Small intestine (tissue), 16 donors: ENCODE measurements at places on chromosomes 1 and 21.

- DNase-seq = peak; percentile 79
Measured at GRCh38 chr1:111592389-111593361, 26.9 kb upstream of the RAP1A start.

DNA sequence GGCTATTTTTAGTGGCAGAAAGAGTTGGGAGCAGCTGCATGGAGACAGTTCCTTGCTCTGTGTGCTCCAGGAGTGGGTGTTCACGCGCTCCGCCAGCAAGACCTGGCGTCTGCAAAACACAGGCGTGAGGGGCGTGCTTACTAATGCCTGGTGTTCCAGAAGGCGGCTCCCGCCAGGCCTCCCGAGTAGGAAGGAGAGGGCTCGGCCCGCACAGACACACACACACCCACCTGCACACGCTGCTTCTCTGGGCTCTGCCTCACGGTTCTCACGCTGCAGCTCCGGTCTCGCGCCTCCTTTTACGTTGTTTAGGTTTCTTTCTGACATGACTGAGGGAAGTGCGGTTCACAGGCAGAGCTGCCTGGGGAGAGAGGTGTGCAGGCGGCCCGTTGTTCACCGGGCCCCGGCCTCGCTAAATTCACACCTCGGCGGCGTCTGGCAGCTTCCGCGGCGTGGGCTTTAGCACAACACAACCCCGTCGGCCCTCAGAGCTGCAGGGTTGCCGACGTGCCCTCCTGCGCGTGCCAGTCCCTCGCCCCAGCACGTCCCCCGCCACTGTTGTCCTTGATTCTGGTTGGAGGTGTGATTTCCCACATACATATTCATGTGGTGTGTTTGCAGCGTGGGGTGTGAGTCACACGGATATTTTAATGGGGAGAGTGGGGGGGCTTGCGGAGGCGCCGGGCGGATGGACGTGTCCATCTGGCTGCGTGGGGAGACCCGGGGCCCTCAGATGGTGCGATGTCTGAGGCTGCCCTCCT, 77.0 kb downstream of the SKI start:
- DNase-seq = no peak

DNA sequence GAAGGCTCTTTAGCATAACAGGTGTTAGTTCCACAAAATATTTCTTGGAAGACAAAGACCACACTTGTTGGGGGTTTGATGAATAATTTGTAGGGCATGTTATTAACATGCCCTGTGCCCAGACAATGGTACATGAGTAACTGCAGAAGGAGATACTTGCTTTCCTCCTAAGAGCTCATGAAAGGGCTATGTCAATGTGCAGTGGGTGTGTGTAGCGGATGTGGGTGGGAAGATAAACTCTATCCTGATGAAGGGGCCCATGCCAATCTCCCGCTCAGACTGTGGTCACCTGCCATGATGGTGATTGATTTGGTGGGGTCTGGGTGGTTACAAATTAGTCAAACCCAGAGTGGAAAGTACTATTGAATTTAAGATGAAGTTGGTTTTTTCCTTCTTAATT, 69.8 kb upstream of the DNAH14 start:
- no peak for DNase-seq

- DNase-seq = no peak
Measured at GRCh38 chr21:42406866-42407265, 3.2 kb downstream of the UBASH3A start.

- DNase-seq = peak; percentile 38
Measured at GRCh38 chr1:30929135-30929889, 20.8 kb upstream of the SDC3 start.

GRCh38 chr1:56396581-56396980, 182.8 kb downstream of the PLPP3 start:
- peak; percentile 68 for DNase-seq

- no peak for DNase-seq
Measured at GRCh38 chr1:1562556-1563195, 12.0 kb downstream of the SSU72 start.

DNA sequence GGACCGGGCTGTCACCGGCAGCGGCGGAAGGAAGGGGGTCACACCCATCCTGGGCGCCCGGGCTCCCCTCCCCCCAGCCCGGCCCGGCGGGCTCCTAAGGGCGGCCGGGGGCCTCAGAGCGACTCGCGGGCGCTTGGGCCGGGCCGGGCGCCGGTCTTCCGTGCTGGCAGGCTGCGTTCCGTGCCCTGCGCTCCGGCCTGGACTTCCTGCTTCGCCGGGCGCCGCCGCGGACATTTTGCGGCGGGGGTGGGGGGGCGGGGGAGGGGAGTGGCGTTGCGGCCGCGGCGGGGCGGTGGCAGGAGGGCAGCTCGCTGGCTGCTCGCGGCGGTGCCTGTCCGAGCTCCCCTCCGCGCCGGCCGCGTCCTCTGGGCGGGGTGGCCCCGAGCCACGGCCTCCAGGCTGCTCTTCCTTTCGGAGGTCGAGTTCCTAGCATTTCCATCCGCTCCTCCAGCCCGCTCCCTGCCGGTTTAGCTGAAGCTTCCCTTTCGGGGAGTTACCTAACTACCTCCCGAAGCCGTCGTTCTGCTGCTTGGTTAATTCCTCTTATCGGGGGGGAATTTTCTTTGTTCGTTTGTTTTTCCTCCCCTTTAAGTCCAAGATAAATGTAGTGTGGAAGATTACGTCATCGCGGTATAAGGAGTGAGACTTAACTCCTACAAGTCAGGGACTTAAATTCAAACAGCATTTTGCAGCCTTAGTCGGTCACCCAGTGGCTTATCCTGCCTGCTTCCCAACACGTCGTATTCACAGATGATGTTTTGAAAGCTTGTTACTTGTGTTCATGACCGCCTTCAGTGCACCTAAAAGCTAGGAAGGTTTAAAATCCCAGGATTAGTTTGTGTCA, 730 bp downstream of the CDC42 start:
- DNase-seq = peak; percentile 83

DNA sequence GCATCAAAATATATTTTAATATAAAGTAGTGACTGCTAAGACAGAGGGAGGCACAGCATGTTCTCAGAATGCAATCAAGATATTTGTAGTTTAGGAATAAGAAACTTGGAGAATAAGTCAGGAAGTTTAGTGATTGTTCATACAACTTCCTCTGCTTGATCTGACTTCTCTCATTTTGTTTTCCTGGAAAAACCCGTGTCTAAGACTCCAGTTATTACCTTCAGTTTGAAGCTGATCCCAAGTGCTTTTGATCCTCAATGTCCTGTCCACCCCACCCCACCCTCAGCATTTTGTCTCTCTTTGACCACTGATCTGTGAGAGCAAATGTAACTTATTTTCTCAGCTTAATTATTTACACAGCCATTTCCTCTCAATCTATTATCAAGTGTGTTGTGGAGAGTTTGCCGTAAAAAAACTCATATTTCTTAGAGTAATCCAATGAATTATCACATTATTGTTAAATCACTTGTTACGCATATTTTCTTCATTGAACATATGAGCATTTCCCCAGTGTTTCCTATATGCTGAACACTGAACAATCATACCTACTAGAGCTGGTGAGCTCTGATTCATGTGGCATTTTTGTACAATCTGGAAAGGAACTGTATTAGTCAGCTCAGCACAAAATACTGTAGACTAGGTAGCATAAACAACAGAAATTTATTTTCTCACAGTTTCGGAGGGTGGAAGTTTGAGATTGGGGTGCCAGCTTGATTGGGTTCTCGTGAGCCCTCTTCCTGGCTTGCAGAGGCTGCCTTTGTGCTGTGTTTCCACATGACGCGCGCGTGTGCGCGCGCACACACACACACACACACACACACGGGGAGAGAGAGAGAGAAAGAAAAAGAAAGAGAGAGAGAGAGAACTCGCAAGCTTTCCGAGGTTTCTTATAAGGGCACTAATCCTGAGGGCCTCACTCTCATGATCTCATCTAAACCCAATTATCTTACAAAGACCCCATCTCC, 65.5 kb upstream of the DPYD start:
- DNase-seq = no peak

DNA sequence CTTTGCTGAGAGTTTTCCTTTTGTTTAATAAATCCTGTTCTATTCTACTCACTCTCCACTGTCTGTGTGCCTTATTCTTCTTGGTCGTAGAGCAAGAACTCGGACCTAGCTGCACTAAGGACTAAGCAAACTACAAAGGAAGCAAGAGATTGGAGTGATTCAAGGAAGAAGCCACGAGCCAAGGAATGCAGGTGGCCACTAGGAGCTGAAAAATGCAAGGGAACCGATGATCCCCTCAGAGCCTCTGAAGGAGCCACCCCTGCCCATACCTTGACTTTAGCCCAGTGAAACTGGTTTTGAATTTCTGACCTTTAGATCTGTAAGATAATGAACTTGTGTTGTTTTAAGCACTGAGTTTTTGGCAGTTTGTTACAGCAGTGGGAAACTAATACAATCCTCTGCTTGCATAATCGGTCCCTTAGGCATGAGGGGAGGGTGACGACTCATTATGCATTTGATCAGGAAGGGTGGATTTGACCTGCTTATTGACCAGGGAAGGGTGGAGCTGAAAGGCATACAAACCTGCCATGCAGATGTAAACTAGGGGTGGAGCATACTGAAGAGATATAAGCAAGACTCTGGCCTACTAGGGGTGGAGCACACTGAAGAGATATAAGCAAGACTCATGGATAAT, 6.2 kb upstream of the CA6 start:
- DNase-seq = no peak

- no peak for DNase-seq
Measured at GRCh38 chr1:193926956-193927355, 740.5 kb upstream of the B3GALT2 start.

- DNase-seq = no peak
Measured at GRCh38 chr1:43269627-43270375, at the start of gene TMEM125. TMEM125 (plus strand) TSS chr1:43269983; CDS start chr1:43272723, 2,740 bp downstream.
